OCI-M1 (cell line): ENCODE measurements at places on chromosomes 7 and 10.

DNA sequence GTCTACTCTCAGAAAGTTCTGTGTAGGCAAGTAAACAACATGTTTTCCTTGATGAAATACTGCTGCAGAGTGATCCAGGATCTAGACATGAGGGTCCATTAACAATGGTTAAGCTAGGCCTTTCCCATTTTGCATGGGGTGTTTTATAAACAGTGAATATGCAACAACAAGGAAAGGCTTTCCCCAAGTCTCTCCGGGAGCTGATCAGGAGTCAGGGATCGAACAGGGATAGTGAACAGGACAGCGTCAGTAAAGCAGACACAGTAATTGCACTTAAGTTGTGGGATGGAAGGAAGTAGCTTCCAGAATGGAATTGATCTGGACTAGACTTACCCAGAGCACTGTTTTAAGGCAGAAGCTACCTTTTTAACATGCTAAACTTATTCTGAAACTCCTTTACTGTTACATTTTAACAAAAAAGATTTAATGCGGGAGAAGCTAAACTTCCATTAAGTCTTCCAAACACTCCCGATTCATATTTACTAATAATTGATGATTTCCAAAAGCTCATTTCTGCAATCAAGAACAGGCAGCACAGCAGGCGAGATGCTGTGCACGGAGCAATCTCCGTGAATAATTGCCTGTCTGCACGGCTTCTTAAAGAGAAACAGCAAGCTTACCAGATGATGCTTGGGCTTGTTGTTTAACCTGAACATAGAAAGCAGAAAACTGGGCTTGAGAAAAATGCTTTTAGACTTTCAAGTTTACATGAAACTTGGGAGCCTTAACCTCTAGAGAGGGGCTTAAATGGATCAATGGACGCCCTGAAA lies 50.3 kb upstream of the DOCK1 start:
- no peak for DNase-seq

DNA sequence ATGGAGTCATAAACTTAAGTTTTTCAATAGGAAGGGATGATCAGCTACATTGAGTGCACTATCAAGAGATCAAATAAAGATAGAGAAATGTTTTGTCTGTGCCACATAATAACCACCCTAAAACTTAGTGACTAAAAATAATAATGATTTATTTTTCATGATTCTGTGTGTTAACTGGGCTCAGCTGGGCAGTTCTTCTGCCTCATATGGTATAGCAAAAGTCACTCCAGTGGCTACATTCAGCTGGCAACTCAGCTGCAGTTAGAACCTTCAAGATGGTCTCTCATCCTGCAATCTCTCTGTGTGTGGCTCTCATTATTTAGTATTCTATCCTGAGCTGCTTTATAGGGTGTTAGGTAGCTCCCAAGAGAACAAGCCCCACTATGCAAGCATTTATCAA lies 7.8 kb upstream of the PARP12 start:
- no peak for DNase-seq

DNA sequence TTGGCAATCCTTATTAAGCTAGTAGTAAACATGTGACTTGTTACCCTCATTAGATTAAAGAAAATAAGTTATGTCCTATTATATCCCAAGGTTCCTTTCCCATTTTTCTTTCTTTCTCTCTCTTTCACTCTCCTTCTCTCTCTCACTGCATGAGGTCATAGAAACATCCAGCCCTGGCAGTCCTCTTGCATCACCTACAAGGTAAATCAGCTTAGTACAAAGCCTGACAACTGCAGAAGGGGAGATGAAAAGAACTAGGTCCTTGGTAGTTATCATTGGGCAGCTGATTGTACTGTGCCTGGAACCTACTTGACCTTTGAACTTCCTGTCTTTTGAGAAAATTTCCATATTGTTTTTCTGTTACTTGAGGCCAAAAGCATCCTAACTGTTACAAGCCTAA lies 307.9 kb upstream of the SP8 start:
- DNase-seq, result no peak

DNA sequence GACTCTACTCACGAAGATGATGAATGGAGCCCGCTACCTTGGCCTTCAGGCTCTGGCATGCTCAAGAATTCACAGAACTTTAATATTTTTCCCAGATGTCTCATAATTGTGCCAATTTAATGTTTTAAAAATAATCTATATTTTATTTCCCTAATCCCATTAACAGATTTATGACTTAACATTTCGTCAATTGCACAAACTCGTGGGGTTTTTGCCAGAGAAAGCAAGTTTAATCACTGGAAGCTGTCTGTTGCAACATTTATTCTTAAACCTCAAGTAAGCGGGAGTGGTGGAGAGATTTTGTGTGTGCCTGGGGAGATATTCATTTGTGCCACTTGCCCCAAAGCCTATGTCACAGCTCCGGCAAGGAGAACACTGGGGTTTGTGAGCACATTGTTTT lies 117.9 kb downstream of the TEX36 start:
- DNase-seq, result no peak

GRCh38 chr10:60358282-60358681 lies 31.4 kb downstream of the ANK3 start:
- DNase-seq, result no peak

- DNase-seq, result peak; percentile 44
These were observed 7.9 kb upstream of the CFAP43 start for GRCh38 chr10:104240078-104240477.

DNA sequence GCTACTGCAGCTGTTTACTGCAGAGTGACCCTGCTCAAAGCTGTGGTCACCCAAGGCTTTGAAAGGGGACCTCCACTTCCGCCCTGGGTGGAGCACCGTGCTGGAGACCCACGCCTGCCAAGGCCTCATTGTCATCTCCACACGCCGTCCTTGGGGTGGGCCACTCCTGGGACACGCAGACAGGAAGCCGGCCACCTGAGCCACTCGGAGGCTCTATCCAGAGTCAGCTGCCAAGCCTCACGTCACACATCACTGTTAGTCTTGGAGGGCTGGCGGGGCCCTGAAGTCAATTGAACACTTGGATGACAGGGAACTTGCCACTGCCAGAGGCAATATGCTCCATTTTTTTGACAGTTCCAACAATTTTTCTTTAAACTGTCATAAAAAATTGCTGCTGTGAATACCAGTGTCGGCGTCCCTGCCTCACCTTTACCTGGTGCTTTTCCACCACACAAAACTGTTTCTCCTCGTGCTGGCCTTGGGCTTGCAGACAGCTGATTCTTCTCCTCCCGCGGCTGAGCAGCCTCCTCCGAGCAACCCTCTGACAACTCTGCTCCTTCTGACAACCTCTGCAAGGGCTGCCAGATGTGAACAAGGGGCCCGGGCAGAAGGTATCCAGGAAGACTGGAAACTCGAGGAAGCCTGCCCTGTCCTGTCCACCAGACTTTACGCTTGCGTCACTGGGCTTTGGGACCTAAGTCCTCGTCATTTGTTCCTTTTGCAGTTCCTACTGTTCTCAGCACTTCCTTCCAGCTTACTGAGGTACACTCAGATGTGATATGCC lies 81.9 kb downstream of the EGFR start:
- DNase-seq, result no peak

GRCh38 chr10:59575269-59575668 lies 134.4 kb downstream of the SLC16A9 start:
- DNase-seq, result no peak

GRCh38 chr7:26193432-26194207 lies 6.9 kb downstream of the HNRNPA2B1 start:
- DNase-seq, result no peak

DNA sequence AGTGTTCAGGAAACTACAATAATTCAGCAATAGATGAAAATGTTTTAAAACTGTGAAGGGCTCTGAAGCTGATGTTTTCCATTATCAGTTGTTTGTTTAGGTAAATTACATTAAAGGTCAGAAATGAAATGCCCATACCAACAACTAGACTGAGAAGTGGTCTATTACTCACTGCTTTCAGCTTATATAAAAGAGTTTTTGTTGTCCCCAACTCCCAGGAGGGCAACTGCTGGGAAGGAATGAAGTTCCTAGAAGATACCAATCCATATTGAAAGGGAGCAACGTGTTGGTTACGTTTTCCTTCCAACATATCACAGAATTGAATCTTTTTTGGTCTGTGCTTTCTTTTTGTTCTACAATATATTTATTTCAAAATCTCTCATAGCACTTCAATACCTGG lies 330.6 kb upstream of the LRRN3 start:
- no peak for DNase-seq

DNA sequence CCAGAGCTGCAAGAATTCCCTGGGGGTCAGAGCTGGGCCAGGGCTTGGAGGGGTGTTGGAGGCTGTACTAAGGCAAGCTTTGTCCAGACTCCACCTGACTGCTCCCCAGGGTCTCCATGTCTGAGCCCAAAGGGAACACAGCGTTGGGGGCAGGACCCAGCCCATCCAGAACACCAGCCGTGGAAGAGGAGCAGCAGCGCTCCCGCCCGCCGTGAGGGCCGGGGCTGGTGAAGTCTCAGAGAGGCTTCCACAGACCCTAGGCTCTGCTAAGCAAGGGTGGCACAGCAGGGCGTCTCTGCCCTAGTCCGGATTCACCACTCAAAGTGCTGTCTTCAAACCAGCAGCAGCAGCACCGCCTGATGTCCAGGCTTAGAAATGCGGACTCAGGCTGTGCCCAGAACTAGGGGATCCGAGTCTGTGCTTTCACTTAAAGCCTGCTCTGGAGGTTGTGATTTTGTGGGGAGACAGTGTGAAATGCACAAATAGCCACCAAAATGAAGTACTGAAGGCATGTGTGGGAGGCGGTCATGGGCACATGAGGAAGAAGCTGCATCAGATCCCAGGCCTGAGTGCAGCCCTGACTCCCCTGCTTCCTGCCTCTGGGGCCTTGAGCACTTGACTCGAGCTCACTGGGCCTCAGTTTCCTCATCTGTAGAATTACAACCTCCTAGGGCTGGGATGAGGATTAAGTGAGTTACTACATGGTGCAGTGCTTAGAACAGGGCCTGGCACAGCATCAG lies 16.6 kb upstream of the AQP1 start:
- DNase-seq, result peak; percentile 16

DNA sequence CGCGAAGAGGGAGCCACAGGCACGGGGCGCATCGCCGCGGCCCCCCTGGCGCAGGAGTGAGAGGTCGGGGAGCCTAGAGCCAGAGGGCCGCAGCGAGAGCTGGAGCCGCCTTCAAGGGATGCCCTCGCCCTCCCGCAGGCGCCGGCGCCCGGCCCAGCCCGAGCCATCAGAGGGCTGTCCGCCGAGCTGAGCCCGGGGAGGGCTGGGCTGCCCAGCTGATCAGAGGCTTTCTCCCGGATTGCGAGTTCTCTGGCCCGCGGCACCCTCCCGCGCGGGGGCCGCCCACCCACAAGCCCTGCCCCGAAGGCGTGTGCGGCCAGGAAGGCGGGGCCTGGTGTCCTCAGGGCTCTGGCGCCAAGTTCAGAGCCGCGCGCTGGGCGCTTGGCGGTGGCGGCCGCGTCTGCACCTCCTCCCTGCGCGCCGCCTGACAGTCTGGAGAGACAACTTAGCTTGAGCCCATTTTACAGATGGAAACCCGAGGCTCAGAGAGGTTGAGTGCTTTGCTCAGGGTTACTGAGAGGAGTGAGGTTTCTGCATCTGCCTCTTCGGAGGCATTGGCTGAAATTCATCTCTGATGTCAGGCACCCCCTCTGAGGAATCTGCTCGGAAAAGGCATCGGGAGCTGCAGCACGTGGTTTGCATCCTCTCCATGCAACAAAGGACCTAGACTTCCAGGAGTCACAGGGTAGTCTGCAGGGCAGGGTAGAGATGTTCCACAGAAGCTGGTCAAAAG lies 3.8 kb upstream of the ANTXRL start:
- peak; percentile 54 for DNase-seq

- no peak for DNase-seq
These were observed 89.2 kb upstream of the BMPER start for GRCh38 chr7:33816106-33816505.

DNA sequence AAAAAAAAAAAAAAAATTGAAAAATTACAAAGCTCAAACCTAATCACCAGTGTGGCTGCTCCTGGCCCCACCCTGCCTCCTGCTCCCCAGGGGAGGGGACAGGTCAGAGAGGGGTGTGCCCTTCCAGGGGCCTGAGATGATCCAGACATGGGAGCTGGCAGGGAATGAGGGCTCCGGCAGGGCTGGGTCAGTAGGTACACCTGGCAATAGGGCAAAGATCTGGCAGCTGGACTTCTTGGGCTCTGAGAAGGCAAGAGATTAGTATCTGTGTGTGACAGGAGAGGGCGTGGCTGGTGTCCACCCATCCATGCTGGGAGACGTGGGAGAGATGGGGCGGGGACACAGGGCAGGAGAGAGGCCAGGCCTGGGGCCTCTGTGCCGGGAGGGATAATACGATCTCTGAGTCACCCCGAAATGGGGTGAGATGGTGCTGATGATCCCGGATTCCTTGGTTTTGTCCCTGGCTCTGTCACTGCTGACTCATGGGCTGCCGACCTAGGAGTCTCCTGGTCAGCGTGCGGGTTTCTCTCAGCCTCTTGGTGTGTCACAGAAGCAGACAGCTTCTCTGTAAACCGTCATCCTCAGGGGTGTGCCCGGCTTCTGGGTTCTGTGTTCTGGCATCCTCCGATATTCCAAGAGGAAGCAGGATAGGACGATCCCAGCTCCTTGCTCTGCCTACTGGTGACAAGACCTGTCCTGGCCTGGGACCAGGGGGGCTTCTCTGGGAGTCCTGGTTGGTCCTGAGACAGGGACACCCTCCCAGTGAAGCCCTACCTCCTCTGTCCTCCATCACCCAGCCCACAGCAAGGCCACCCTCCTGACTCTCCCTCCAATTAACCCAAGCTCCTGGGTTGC lies 8.2 kb upstream of the CLDN4 start:
- DNase-seq, result peak; percentile 75

- DNase-seq, result no peak
These were observed 121.9 kb downstream of the GFRA1 start for GRCh38 chr10:116151076-116151475.

DNA sequence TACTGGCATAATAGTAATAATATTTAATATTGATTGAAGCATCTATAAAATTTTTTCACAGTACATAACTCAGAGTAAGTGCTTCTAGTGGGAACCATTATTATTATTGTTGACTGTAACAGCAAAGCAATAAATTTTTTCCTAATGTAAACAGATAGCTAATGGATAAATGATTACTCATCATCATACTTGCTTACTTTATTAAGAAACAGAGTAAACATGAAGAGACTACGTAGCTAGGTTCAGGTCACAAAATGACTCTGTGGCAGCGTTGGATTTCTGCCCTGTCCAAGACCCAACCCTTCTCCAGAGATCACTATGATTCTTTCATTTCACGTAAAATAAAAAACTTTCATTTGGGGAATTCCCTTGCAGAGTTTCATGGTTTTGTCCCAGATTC lies 8.3 kb upstream of the ABCB5 start:
- DNase-seq, result no peak

DNA sequence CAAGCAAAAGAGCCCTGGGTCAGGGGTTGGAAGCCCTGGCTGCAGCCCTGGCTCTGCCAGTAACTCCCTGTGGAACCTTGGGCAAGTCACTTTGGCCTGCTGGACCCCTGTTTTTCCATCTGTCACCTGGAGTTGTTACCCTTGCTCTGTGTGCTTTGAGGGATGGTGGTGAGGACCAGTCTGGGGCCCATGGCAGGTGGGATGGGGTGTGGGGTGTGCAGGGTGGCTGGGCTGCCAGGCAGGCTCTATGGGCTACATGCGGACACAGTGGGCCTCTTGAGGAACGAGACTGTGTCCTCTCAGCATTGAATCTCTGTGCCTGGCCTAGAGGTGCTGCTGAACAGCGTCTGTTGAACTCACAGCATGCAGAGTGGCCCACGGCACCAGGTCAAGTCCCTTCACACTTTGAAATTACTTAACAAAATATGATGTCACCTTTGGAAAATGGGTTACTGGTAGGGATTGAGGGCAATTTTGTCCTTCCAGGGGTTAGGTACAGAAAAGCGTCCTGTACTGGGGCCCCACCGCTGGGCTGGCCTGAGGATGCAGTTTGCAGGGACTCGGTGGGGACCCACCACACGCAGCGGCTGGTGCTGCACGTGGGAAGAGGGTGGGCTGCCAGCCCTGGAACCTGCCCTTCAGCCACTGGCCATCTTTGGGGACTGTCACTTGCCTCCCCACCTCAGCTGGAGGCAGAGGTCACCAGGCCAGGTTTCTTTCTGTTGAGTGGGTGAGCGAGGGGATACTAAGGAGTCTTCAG lies 45.3 kb downstream of the PRF1 start:
- no peak for DNase-seq
